ENCODE measurements at places on chromosomes 16 and 17.

- DNase-seq, result no peak
These were observed 56.9 kb downstream of the MARCHF10 start for GRCh38 chr17:62751060-62751691.

DNA sequence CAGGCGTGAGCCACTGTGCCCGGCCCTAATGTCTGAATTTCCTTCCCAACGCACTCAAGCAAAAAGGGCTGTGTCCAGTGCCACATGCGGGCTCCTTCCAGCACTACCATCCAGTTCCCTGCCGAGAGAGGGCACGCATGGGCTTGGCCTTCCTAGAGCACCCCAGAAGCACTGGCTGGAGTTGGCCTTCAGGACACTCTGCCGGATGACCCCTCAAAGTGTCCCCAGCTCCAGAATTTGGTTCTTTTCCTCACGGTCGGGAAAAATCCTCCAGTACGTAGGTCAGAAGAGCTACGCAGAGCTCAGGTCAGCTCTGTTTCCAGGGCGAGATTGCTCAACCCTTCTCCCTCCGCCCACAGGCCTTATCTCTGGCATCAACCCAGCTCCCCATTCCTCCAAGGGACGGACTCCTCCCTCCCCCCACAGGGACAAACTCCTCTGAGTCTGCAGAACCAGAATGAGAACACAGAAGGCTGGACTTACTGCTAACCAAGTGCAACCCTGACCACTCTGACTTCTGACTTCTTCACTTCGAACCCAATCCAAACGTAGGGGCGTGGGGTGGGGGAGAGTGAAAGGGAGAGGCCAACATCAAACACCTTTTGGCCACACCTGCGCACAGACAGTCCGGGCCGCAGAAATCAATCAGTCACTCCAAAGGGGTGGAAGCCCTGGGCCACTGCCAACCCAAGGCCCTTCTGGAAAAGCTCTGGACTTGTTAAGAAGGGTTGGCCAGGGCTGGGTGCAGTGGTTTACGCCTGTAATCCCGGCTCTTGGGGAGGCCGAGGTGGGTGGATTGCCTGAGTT, 3.6 kb downstream of the CDC42EP4 start:
- no peak for DNase-seq

DNA sequence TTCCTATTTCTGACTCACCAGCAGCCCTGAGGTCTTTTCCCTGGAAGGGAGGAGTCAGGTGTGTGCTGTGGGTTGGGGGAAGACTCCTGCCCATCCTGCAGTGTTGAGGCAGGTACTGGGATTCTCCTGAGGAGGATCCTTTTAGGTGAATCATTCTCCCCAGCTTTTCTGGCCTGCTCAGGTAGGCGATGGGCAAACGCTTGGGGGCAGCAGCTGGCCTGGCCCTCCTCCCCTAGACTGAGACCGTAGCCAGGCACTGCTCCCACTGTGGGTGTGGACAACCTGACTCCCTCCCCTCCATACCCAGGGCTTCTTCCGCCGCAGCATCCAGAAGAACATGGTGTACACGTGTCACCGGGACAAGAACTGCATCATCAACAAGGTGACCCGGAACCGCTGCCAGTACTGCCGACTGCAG, 15.1 kb downstream of the GJD3 start:
- no peak for DNase-seq

GRCh38 chr16:86257546-86257945, 252.8 kb upstream of the FOXF1 start:
- no peak for DNase-seq

GRCh38 chr16:70659953-70660671, 13.8 kb downstream of the IL34 start:
- DNase-seq, result no peak
